ENCODE measurements at places on chromosomes 6 and 20.

GRCh38 chr6:46486181-46486580 lies 5.1 kb downstream of the RCAN2 start:
- DNase-seq: no peak

- no peak for DNase-seq
These were observed 215.3 kb upstream of the KCNQ5 start for GRCh38 chr6:72406517-72406916.

DNA sequence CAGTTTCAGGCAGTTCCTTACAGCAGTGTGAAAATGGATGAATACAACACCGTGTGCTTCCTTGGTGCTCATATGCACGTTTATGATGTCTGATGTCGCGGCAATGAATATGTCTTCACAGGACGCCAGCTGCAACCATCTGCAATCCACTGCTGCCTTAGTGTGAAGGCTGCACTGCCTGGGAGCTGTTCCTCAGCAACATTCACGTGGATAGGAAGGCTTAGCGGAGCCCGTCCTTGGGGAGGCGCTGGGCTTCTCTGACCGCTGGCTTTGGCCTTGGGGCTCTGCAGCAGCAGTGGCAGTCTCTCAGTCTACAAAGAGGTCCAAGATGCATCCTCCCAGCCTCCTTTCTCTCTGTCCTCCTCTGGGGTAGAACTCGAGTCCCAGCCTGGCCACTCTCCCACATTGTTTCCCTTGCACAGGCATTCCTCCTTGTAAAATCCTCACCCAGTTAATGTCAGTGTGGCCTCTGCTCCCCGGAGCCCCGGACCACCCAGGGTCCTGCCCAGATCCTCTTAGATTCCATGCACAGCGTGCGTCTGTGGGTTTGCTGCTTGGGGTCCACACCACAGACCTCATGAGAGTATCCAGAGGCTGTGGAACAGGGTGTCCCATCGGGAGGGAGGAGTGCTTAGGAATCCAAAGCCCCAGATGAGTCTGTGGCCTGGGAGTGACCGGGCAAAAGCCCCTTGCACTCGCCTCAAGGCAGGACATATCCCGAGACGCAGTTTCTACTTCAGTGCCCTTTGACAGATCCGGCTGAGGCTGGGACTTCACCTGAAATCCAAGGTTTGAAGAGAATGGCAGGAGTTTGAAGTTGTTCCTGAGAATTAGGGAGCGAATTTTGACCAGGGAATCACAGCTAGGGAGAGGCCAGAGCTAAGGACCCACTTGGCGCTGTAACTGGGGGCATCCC lies 181.3 kb downstream of the THBS2 start:
- DNase-seq: no peak

GRCh38 chr6:138837246-138837645 lies 41.4 kb downstream of the ECT2L start:
- DNase-seq: no peak

- DNase-seq: no peak
These were observed 730.0 kb downstream of the KHDRBS2 start for GRCh38 chr6:61555993-61556392.

DNA sequence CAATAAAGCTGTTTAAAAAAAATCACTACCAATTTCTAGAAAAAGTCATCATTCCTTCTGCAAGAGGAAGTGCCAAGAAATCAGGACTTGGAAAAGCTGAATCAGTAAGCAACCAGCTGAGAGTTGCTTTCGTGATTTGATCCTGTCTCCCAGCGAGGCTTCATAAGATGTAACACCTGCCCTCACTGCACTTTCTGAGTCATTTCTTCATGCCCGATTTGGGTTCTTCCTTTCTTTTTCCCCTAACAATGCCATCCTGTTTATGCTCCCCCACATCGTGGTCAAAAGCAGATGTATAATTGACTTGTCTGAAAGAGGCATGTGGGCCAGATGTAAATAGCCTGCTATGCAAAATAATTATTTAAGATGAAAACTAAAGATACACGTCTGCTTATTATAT lies 52.1 kb downstream of the RIPOR2 start:
- DNase-seq: no peak

DNA sequence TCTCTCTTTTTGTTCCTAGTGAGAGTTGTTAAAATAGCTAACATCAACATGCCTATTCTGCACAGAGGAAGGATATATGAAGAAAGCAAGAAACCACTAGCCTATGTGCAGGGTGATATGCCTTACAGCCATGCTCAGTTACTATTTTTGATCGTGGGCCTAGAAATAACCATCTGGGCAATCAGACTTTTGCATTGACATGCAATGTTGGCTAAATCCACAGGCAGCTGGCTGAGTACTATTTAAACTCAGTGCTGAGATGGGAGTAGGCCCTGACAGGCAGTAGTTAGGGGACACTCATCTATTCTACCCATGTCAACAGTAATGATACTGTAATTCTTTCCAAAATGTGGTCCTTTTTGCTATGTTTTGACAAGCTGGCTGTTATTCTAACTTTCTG lies 89.6 kb downstream of the HDGFL1 start:
- no peak for DNase-seq

- no peak for DNase-seq
These were observed 21.7 kb upstream of the SMIM26 start for GRCh38 chr20:18545566-18545965.

DNA sequence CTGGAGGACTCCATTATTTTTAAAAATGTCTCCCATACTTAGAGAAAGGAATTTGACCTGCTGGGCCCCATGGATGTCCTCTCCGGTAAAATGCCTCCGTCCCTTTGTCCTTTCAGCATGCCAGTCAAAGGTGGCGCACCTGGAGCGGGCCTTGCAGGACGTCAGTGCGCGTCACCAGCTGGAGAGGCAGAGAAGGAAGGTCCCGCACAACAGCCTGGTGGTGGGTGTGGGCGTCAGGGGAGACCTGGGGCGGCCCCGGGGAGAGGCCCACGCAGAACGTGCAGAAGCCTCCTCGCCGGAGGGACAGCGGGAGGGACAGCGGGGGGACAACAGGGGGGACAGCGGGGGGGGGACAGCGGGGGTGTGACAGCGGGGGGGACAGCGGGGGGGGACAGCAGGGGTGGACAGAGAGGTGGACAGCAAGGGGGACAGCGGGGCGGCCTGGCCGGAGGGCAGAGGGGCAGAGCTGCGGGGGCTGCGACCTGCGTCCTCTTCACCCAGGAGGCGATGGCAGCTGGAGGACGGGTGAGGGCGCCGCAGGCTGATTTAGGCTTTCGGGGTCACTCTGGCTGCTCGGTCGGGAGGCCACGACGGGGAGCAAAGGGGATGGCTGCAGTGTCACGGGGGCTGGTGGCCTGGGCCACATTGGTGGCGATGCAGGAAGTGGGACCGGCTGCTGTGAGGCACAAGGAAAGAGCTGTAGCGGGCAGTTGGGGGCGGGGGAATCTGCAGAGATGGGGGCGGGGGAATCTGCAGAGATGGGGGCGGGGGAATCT lies 859 bp upstream of the KIF25 start:
- no peak for DNase-seq

GRCh38 chr20:47008842-47009518 lies 114.3 kb downstream of the EYA2 start:
- DNase-seq: no peak

GRCh38 chr6:32129297-32130088 lies 595 bp downstream of the FKBPL start:
- no peak for DNase-seq

DNA sequence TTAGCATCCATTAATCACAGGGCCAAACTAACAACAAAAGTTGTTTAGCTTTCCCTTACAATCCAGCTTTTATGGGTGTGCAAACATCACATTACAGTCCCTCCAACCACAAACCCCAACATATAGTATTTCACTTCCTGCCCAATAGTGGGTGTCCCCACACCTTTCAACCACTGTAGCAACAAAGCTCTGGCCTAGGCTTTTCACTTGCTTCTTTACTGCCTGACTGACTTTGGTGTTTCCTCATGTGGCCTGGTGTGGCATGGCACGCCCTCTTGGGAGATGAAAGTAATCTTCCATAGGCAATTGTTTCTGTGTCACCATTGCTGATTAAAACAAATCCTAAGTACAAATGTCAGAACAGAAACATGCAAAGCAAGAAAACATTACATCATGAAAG lies 46.3 kb downstream of the MCM8 start:
- DNase-seq: no peak

DNA sequence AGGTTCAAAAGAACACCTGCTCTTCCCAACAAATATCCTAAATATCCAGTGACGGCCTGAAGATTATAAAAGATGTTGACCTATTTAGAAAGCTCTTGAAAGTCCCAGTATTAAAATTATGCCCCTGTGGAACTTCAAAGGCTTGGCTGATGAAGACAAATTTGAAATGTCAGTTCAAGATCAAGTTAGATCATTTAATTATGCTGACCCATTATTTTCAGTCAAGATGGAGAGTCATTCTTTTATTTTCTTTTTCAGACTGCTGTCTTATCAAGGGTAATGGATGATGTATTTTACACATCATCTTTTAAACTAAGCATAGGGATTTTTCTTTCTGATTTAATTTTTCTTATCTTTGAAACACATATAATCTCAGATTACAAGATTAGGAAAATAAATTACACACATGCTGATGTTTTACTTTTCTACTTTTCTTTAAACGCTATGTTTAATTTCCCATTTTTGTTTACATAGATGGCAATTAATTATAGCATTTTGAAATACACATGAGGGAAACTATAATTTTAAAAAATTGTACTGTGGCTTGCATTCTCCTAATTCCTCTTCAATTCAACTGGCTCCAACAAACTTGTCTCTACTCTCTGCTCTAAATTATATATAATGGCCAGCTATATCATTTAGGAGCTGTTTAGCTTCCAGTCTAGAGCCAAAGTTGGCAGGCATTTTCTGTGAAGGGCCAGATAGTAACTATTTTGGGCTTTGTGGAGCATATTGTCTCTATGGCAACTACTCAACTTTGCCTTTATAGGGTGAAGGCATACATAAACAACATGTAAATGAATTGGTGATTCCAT lies 123.7 kb downstream of the RCAN2 start:
- DNase-seq: no peak

DNA sequence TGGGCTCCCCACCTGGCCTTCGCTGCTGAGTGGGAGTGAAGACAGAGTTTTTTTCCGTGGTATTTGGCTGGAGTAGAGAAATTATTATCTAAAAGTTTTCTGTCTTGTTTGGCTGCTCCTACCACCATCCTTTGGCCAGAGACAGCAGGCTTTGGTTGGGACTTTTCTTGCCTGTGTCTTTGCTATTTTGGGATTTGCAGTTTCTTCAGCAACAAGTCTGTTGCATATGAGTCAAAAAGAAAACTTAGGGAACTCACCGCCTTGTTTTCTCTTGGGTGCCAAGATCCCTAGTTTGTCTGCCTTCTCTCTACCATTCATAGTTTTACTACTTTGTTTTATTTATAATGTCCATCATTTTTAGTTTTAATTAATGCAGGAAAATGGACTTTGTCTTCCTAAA lies 683.8 kb downstream of the DOK5 start:
- DNase-seq: no peak

DNA sequence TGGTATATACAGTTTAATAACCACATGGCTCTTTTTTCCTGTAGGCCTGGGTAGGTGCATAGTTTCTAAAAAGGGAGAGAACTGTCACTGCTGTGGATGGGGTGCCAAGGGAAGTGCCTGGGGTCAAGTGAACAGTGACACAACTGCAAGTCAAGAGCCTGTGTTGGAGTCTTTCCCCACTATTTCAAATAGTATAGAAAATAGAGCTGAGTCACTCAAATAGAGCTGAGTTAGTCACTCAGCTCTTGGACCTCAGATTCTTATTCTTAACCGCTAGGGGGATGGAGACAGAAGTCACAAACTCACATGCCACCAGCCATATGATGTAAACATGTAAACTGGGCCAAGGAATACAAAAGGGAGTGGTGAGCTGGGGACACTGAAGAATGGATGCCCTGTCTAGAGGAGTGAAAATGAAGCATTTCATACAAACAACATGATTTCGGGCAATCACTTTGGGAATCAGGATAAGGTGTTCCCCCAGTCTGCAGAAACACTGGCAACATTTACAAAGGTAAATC lies 2.1 kb downstream of the NQO2 start:
- DNase-seq: no peak

- DNase-seq: no peak
These were observed 15.6 kb upstream of the SYNDIG1 start for GRCh38 chr20:24453869-24454268.

Data from activated CD8-positive, alpha-beta memory T cell treated with anti-CD3 and anti-CD28 coated beads, Interleukin-2, amount 50 U/mL, for 48 hours (primary cell).